Activated CD4-positive, alpha-beta T cell treated with anti-CD3 and anti-CD28 coated beads for 4 hours (primary cell): ENCODE measurements at places on chromosomes 7 and 10.

- no peak for DNase-seq
Observed at GRCh38 chr7:143885951-143886350, 16.0 kb downstream of the TCAF1 start.

GRCh38 chr7:118039963-118040489, 143.9 kb upstream of the LSM8 start:
- no peak for DNase-seq

- DNase-seq = no peak
Observed at GRCh38 chr7:100132126-100132525, 5.4 kb downstream of the MBLAC1 start.

DNA sequence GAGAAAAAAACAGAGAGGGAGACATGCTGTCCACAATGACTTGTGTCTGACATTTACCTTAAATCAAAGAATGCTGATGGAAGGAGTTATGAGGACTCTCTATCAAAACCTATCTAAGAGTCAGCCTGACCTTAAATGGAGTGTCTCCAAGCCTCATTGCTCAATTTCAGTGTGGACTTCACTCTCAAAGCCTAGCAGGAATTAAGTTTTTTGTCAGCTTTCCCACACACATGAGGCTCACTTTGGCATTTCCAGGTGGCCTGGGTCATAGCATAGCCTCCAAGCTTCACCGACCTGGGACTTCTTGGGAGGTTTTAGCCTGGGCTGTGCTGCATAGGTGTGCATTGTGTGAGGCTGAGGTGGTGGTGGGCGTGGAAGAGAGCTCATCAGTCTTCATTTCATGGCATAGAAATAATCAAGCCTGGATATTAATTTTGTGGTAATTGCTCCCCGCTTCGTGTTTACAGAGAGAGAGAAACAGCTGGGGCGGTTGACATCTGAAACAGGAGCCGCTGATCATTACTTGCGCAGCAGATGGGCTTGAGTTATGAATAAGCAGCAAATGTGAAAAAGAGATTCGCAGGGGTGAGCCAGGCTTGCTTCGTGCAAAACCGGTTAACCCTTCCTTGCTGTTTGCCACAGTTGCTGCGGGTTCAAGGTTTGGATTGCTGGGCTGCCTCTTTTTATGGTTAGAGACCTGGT, 647.8 kb downstream of the INHBA start:
- no peak for DNase-seq

GRCh38 chr10:120402147-120402766, 54.8 kb upstream of the PLPP4 start:
- no peak for DNase-seq

GRCh38 chr10:97101166-97101940, 84.4 kb downstream of the SLIT1 start:
- no peak for DNase-seq

DNA sequence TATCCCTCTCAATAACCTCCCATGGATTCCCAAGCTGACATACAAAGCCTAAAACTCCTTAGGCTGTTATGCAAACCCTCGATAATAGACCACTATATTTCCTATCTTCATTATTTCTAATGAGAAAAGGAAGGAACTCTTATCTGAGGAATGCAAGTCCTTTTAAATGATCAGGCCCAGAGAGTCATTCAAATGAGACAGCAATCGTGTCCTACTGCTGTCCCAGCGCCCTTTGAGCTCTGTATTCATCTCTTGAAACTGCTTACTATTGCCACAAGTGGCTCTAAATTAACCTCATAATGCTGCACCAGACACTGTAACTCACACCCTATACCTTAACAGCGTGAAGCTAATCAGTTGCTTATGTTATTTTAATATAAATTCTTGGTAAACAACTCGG, 182.1 kb upstream of the NAMPT start:
- DNase-seq = no peak

DNA sequence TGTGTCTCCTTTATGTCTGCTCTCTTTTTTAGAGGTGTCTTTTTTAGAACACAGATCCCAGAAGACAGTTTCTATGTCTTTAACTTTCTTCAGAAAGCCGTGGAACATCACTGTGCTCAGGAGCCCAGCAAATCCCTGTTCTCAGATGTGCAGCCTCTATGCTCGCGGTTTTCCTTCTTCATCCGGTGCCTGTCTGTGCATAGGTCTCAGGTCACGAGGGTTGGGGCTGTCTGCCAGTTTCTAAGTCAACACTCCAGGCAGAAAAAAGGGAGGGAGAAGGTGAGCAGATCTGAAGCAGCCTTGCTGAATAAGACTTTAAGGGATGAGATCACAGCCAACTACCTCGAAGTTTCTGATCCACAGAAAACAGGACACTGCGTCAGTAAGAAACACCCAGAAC, 68.5 kb downstream of the CRTAC1 start:
- no peak for DNase-seq

- DNase-seq = no peak
Observed at GRCh38 chr7:140697447-140698143, 1.1 kb downstream of the NDUFB2 start.

- peak; percentile 9 for DNase-seq
Observed at GRCh38 chr10:97333601-97334369, 744 bp downstream of the FRAT2 start.

DNA sequence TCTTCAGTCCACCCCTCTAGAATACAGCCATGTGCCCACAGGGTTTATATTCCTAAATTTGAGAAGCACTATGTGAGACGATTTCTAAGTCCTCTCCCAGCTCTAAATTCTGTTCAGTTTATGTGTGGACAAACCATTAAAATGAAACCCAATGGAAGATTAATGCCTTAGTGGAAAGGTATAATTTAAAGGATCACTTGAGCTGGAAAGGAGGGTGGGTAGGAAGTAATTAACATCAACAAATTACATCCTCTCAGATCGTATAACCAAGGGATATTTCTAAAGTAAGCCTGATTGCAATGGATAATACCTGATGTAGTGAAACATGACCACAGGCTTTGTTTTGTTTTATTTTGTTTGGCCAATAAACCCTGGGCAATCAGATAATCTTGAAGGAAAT, 511.0 kb upstream of the COBL start:
- DNase-seq = no peak

GRCh38 chr7:4834601-4835397, 27.0 kb downstream of the PAPOLB start:
- no peak for DNase-seq

- DNase-seq = no peak
Observed at GRCh38 chr7:82926477-82926876, 236.2 kb downstream of the PCLO start.

GRCh38 chr10:14918964-14919363, 34.9 kb downstream of the DCLRE1C start:
- DNase-seq = no peak

DNA sequence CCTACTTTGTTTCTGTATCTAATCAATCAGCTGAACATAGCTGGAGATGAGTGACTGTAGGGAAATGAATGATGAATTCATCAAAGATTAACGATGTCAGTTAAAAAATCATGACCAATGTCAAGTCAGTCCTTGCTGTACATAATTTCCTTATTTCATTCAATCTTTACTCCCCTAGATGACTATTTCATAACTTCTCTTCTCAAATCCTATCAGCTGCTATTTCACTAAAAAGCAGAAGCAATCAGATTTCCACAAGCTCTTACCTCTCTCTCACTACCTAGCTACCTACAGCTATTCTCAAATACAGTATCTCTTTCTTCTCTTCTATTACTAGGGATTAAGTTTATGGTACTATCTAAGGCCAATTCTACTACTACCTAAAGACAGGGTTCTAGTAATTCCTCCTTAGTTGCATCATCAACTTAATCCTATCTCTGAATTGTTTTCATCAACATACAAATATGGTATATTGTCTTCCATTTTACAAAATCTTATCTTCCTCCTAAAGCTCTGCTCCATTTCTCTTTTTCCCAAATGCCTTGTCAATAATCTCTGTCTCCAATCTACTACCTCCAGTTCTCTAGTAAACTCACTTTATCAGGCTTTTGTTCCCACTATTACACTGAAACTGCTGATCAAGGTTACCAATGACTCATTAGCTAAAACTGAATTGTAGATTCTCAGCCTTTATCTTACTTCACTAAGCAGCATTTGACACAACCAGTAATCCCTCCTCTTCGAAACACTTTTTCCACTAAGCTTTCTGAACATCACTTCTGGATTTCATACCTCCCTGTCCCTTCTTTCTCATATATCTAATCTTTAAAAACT, 28.4 kb downstream of the JMJD1C start:
- no peak for DNase-seq

DNA sequence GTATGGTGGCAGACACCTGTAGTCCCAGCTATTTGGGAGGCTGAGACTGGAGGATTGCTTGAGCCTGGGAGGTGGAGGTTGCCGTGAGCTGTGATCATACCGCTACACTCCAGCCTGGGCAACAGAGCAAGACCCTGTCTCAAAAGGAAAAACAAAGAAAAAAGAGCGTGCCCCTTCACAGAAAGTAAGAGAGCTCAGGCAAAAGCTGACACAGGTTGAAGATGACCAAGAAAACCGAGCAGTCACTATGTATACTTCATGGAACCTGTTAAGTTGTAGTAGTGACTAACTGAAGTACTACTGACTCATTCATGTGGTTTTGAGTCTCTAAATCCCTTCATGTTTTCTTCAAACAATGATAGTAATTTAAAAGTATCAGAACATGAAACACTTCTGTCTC, 1.2 kb upstream of the PRRT4 start:
- DNase-seq = no peak

GRCh38 chr7:156065400-156065799, 253.1 kb upstream of the SHH start:
- DNase-seq = no peak

- DNase-seq = no peak
Observed at GRCh38 chr7:151743481-151743983, 133.4 kb downstream of the PRKAG2 start.

DNA sequence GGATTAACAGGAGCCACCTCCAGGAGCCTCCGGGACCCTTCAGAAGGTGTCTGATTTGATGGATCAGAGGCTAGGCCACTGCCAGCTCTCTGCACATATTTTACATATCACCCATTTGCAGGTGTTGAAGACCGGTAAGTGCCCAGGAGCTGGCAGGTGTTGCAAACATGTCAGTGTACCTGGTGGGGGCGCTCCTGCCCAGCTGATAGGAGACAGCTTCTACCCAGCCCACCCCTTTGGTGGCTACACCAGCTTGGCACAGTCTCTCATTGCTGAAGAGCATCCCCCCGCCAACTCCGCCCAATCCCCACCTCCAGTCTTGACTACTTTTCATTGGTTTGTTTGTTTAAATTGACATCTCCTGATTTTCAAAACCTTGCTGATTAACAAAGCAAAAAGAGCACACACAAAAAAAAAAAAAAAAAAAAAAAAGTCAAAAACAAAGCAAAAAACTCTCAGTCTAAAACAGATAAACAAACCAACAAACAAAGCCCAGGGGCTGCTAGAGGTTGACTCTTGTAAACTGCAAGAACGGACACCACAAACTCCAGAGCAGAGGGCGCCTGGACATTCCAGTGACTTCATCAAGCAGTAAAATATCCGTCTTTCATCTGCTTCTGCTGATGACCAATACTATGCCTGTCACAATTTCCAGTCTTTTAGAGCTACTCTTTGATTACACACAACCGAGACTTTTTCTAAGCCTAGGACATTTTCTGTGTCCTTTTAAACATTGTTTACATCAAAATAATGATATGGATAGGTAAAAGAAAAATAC, 275.3 kb downstream of the NRG3 start:
- no peak for DNase-seq

GRCh38 chr10:38127812-38128211, 33.7 kb downstream of the ZNF37A start:
- no peak for DNase-seq

GRCh38 chr10:97129666-97130065, 56.1 kb downstream of the SLIT1 start:
- no peak for DNase-seq

DNA sequence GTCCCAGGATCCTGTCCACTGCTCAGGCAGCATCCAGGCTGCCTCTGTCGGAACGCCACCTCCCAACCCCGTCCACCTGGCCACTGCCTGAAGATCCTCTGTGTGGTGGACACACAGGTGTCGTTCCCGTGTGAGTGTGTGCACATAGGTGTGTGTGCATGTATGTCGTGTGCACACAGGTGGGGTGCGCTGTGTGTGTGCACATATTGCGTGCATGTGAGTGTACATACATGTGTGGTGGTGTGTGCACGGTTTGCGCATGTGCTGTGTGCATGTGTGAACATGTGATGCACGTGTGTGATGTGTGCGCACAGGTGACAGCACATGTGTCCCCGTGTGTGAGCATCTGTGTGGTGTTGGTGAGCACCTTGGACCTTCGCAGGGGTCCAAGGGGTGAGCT, 7.1 kb downstream of the TMEM184A start:
- DNase-seq = no peak

DNA sequence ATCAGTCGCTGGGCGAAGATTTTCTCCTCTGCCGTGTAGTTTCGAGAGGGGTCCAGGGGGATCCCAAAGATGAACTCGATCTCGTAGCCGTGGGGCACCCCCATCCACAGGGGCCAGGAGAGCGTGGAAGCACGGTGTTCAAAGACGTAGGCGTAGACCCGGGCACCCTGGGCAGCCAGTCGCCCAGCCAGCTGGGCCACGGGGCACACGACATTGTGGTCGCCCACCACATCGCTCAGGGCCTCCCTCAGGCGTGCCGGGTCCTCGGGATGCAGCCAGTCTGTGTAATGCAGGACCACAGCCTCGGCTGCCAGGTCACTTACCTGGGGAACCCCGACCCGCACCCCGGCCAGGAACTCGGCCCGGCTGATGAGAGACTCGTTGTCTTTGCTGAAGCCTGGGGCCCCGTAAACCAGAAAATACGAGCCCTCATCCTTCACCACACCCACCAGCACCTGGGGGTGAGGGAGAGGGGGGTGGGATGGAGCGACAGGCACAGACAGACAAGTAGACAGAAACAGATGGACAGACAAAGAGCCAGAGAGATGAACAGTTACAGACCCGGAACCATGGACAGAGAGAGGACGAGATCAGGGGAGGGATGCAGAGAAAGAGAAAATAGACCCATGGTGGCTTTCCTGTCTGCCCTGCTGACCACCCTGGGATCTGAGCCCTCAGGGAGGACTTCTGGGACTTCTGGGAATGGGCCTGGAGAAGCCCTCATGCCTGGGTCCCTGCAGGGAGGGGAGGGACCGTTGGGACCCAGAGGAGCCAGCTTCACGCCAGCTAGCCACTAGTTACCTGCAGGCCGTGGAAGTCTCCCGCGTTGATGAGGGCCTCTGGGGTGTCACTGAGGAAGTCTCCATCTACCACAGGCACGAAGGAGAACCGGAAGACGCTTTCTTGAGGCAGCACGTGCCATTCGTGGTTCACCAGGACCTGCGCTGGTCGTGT, 3.0 kb downstream of the ACHE start:
- no peak for DNase-seq

- no peak for DNase-seq
Observed at GRCh38 chr10:92695679-92696605, 6.2 kb downstream of the HHEX start.

GRCh38 chr10:94607111-94607510, 61.5 kb downstream of the HELLS start:
- DNase-seq = no peak

- no peak for DNase-seq
Observed at GRCh38 chr10:112883360-112884178, 66.5 kb upstream of the TCF7L2 start.

GRCh38 chr10:119919826-119920225, 27.3 kb downstream of the SEC23IP start:
- no peak for DNase-seq

DNA sequence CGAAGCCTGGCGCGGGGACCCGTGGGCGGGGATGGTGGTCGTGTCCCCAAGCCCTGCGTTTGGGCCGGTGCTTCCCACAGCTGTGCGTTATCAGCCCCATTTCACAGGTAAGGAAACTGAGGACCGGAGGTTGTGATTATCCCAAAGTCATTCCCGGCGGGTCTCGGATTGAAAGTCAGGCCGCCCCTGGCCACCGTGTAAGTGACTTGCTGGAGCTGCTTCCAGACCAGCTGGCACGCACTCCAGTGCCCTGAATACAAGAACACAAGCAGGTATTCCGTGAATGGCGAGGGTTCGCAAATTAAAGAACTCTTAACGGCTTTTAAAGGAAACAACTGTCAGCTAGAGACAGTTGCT, 675 bp upstream of the ATE1 start:
- no peak for DNase-seq
